ENCODE measurements at places on chromosomes 12 and 14.

DNA sequence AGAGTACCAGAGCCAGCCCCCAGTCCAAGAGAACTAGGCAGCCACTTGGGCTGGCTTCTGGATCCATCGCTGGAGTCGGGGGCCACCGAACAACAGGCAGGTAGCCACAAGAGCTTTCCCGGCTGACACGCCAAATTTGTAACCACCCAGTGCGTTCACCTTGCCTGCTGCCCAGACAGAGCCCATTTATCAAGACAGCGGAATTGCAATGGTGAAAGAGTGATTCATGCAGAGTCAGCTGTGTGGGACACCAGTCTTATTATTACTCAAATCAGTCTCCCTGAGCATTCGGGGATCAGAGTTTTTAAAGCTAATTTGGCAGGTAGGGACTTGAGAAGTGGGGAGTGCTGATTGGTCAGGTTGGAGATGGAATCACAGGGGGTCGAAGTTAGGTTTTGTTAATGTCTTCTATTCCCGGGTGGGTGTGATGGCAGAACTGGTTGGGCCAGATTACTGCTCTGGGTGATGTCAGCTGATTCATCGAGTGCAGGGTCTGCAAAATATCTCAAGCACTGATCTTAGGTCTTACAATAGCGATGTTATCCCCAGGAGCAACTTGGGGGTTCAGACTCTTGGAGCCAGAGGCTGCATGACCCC is 64.3 kb downstream of the PDE6H start:
- DNase-seq, result no peak

DNA sequence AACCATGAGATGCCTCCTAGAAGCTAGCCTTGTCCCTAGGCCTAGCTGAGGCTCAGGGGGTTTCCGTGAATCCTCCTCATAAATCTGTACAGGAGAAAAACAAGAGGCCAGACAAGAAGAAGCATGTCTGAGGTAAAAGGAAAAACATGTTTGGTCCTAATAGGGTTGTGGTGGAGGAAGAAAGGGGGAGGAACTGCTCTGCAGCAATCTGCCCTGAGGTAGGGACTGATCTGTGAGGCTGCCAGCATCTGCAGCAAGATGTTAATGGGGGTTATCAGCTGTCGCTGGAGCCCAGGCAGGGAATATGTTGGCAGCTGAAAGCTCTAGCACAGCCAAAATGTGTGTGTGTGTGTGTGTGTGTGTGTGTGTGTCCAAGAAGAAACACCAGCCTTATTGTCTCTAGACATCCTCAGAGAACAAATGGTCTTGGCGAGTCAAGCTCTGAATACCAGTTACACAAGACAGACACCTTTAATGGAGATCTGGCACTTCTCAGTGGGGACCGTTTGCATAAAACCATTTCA is 218.5 kb downstream of the NUAK1 start:
- DNase-seq, result no peak

GRCh38 chr12:120964298-120964697 is 14.0 kb upstream of the HNF1A start:
- DNase-seq, result no peak

DNA sequence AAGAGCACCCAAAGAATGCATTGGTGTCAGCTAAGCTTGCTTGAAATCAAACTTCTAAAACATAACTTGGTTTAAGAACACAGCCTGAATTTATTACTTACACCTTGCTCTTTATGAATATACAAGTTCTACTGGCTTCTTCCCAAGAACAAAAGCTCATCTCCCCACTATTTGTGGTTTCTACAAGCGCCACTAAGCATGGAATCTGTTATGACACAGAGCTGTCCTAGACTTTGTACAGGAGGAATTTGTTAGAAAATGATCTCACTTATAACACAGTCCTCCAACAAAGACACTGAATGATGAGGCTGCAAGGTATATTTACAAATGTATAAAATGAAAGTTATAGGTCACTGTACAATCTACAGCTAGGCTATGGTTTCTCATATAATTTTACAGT is 452.1 kb downstream of the BCAT1 start:
- DNase-seq, result peak; percentile 7

GRCh38 chr14:65210118-65210821 is 108.0 kb upstream of the MAX start:
- DNase-seq, result no peak

- no peak for DNase-seq
Observed at GRCh38 chr14:98160901-98161300, 1111.1 kb downstream of the BCL11B start.

- DNase-seq, result peak; percentile 94
Observed at GRCh38 chr12:7108796-7109571, at the start of gene C1RL. Gene C1RL (minus strand): TSS chr12:7109214. CDS start chr12:7109180, 34 bp downstream.

DNA sequence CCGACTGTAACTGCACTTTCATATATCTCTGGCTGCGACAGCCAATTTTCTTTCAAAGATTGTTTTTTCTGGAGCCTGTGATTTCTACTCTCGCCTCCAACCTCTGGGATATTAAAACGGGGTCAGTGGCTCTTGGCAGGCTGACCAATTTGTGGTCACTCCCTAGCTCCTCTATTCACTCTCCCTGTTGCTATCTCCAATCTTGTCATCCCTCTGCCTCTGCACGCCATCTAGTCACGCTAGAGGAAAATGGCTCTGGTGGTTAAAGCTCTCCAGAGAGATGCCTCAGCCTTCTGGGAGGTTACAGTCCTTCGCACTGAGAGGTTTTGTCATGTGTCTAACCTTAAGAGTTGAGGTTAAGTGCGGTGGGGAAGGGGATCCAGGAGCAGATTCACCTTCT is 59.8 kb upstream of the CISTR start:
- DNase-seq, result no peak

DNA sequence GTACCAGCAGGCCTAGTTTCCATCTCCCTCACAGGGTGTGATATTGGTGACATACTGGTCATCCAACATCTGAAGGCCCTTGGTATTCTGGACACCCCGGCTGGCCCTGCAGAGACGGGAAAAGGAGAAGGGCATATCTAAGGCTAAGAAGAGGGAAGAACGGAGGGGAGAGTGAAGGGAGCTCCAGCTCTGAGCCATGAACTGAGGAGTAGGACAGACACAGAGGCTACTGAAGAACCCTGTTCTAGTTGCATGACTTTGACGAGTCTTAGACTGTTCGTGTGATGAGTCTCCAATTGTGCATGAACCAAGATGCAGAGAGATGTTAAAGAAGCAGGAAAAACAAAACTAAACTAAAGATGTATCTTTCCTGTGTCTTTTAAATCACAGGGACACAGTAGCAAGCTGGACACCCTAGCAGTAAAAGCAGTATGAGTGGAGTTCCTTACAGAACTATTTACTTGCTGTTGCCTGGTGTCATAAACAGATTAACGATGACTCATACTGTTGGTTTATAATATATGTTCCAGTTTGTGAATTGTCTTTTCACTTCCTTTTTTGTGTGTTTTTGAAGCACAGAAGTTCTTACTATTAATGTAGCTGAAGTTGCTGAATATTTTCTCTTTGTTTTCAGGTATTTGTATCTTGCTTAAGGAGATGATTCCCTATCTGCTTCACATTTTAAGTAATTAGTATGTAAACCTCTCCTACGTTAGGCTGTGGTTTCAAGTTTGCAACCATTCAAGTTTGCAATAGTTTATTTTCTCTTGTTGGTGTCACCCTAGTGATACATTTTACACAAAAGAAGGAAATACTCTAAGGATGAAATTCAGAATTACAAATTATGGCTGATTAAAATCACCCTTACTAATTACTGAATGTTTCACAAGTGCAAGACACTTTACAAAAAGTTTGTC is 15.7 kb downstream of the FAR2 start:
- DNase-seq, result peak; percentile 73

GRCh38 chr12:7498809-7499208 is 4.8 kb downstream of the CD163 start:
- DNase-seq, result peak; percentile 86

DNA sequence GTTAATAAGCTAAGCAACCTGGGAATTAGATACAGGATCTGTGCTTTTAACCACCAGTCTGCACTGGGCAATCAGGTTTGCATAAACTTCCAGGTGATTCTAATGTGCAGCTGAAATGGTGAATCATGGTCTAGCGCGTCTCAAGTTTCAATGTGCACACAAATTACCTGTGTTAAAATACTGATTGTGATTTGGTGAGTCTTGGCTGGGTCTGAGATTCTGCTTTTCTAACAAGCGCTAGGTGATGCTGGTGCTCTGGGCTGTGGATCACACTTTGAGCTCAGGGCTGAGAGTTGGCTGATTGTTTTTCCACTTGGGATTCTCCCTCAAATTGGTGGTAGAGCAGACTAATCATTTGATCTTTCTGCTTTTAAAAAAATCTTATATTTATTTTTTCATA is 124.8 kb downstream of the C12orf75 start:
- DNase-seq, result no peak

- DNase-seq, result peak; percentile 91
Observed at GRCh38 chr12:19946550-19946949, 421.8 kb upstream of the PDE3A start.

- DNase-seq, result peak; percentile 14
Observed at GRCh38 chr12:83841620-83842019, 1071.0 kb downstream of the SLC6A15 start.

DNA sequence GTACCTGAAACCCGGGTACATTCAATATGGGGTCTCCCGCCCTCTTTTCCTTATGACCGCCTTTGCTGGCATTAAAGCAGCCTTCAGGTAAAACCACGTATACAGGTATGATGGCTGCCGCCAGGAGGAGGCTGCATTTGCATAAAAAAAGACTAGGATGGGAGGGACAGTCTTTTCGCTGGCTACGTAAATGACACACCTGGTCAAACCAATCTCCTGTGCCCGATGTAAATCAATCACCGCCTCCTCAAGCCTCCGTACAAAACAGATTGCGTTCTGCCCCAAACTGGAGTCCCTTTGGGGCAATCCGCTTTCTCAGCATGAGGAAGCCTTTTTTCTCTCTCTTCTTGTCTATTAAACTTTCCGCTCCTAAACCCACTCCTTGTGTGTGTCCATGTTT is 8.1 kb upstream of the ALDH1L2 start:
- DNase-seq, result no peak

DNA sequence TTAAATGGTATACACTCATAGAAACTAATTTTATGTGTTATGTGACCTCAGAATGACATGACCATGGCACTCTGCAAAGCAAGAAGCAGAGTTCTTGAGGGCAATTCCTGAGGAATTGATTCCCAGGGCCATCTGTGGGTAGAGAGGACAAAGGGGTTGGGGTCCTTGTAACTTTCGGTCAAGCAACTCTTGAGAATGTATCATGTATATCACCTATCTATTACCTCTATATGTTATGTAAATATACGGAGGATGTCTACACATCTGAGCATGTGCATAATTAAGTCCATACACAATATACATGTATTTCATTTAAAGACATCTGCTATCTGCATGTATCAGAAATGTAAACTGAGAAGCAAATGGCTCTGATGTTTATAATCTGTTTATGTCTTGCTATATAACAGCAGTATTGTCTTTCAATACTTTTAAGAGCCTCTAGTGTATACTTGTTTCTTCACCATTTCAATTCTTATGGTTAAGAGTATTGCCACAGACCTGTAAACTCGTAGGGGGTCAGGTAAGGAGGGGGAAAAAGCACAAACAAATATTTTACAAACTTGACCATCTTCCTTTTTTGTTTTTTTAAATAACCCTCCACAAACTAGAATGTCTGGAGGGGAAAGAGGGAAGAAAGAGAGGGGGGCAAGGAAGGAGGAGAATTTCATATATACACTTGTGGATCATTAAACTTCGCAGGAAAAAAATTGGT is 4.5 kb downstream of the FOXA1 start:
- no peak for DNase-seq

DNA sequence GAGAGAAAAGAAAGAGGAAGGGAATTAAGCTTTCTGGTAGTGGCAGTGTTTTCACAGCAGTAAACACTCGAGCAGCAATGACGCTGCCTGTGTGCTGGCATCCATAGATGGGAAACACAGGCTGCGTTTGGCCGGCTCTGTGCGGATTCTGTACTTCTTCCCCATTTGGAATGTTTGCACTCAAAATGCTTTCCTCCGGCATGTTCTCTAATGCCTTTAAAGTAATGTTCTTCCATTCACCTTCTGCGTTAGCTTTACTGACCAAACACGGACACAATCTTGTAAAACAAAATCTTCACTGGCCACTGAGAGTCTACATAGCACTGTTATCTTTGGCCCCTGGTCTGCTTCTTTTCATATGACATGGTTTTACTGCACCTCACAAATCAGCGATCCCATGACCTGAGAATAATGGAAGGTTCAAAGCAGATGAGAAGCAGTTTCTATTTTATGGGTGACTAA is 31.4 kb downstream of the DCP1B start:
- DNase-seq, result peak; percentile 32

DNA sequence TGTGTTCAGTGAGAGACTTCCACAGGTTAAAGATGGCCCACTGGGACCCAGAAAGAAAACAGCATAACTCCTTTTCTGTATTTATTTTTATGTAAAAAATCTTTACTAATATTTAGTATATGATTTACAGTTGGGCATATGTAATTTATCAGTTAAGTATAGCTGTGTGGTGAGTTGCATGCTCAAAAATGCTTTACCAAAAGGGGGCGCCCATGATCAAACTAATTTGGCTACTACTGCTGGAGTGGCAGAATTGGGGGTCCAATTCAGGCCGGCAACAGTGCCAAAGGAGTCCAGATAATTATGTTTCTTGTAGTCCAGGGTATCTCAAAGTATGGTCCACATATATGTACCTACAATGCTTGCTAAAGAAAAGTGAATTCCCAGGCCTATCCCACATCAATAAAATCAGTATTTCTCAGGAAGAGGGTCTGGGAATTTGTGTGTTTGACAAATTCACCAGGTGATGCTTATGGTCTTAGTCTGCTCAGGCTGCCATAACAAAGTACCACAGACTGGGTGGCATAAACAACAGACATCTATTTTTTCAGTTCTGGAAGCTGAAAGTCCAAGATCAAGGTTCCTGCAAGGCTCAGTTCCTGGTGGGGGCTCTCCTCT is 152.0 kb downstream of the KTN1 start:
- peak; percentile 71 for DNase-seq

GRCh38 chr14:73817020-73817655 is 34.5 kb upstream of the PTGR2 start:
- DNase-seq, result no peak

- no peak for DNase-seq
Observed at GRCh38 chr14:81133400-81133799, 87.4 kb downstream of the GTF2A1 start.

DNA sequence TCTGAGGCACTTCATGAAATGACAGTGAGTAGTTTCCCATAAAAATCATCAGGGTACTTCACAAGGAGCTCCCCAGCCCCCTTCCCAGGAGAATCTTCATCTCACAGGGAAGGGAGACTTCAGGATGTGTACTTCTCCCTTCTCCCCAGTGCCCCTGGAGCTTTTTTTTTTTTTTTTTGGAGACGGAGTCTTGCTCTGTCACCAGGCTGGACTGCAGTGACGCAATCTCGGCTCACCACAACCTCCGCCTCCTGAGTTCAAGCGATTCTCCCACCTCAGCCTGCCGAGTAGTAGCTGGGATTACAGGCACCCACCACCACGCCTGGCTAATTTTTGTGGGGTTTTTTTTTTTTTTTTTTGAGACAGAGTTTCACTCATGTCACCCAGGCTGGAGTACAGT is 10.4 kb downstream of the ITPK1 start:
- peak; percentile 27 for DNase-seq
